ENCODE measurements at places on chromosomes 7 and 10.

DNA sequence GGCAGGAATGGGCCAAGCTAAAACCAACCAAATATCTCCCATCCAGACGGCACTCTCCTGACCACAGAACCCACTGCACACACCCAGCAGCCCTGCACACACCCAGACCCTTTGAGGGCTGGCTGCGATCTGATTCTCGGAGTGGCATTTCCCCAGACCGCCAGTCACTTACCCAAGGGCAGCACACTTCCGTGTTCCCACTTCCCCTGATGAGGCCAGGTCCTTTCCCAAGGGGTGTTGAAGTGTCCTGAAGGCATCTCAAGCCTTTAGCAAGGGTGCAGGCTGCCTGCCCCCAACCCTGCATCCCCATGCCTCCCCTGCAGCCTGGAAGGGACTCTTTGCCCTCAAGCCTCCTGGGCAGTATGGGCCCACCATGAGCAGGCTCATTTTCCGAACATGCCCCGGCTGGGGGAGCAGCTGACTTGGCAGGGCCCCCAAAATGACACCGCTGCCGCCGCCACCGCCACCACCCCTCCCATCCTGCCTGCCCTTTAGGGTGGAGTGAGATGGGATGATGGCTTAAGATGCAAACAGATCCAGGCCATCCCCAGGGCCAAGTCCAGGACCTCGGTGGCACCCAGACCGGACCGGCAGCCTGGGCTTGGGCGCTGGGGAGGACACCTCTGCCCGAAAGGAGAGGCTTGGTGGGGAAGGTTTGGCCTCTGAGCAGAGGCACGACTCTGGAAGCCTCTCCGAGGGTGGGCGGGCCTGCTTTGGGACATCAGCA lies 159.8 kb downstream of the NRF1 start:
- DNase-seq, result no peak

GRCh38 chr10:122191936-122192541 lies 79.1 kb upstream of the BTBD16 start:
- DNase-seq, result no peak

- no peak for DNase-seq
These were observed 121.7 kb downstream of the MLLT10 start for GRCh38 chr10:21655687-21656086.

- DNase-seq, result no peak
These were observed 28.5 kb upstream of the STK17A start for GRCh38 chr7:43554423-43554822.

DNA sequence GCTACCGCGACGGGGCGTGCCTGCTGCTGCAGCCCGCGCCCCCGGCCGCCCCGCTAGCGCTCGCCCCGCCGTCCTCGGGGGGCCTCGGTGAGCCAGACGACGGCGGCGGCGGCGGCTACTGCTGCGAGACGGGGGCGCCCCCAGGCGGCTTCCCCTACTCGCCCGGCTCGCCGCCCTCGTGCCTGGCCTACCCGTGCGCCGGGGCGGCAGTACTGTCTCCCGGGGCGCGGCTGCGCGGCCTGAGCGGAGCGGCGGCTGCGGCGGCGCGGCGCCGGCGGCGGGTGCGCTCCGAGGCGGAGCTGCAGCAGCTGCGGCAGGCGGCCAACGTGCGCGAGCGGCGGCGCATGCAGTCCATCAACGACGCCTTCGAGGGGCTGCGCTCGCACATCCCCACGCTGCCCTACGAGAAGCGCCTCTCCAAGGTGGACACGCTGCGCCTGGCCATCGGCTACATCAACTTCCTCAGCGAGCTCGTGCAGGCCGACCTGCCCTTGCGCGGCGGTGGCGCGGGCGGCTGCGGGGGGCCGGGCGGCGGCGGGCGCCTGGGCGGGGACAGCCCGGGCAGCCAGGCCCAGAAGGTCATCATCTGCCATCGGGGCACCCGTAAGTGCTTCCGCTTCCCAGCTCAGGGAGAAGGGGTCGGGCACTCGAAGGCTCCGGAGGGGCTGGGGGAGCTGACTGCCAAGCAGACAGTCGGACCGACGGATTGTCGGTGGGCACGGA lies 761 bp downstream of the PTF1A start:
- no peak for DNase-seq

GRCh38 chr10:110353244-110354119 lies 48.8 kb upstream of the SMNDC1 start:
- no peak for DNase-seq
